GM23338 (cell line): ENCODE measurements at places on chromosomes 12 and 14. TPM values are rescaled to one million over a fixed set of nuclear protein-coding genes. Genes with fewer than 3 reads are reported as not detected.

KSR2 gene
- 0.94 and 1.1 TPM in 2 replicates for polyA plus RNA-seq

MYH6 gene
- polyA plus RNA-seq, result 0.10 and 2.1 TPM in 2 replicates

ADAM20 gene
- 0.06 TPM in 1 of 2 replicates, not detected in the other for polyA plus RNA-seq

LRP1-AS gene
- polyA plus RNA-seq, result 0.86 TPM in 1 of 2 replicates, not detected in the other

GSG1 gene
- polyA plus RNA-seq, result 0.63 and 1.5 TPM in 2 replicates

PLXNC1 gene
- 1.4 and 1.9 TPM in 2 replicates for polyA plus RNA-seq

ARG2 gene
- 38.6 and 42.7 TPM in 2 replicates for polyA plus RNA-seq

SOAT2 gene
- polyA plus RNA-seq, result not detected in 2 replicates

HOXC10 gene
- polyA plus RNA-seq, result not detected in 2 replicates

CRADD gene
- polyA plus RNA-seq, result 3.8 and 6.3 TPM in 2 replicates
